A172 (cell line): ENCODE measurements at places on chromosomes 11 and 22. TPM values are rescaled to one million over a fixed set of nuclear protein-coding genes. Genes with fewer than 3 reads are reported as not detected.

- no peak for DNase-seq
Measured at GRCh38 chr22:29199702-29200400, 5.8 kb upstream of the EMID1 start.

SLC22A6 gene
- total RNA-seq: not detected in 2 replicates

DNA sequence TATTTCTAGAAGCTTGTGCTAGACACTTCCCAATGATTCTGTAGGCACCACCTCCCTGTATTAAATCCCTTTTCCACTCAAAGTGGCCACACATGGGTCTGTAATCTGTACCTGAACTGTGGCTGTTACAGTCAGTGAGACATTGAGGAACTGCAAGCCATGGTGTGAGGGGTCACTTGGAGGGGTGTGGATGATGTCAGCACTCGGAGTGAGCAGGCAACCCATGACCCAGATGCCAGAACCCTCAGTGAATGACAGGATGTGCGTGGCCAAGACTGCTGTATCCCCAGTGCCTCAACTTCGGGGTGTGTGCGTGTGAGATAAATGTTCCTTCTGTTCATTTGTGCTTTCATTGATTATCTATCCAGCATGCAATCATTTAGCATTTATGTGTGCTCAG is 14.7 kb upstream of the SHANK3 start:
- no peak for DNase-seq

DNA sequence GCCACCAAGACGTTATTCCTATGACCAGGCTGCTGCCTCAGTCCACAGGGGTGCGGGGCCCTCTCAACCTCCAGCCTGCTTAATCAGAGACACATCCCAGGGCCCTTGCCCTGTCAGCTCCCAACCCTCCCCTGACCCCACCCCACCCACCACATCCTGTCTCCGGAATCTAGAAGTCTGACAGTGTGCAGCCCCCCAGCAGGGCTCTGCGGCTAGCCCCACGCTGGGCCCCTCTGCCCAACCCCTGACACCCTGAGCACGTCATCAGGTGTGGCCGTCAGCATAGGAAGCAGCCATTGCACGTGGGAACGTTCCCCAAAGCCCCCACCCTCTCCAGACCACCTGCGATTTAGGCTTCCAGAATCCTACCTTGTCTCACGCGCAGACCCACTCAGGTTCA is 34.3 kb upstream of the IGSF9B start:
- peak; percentile 4 for DNase-seq

DNA sequence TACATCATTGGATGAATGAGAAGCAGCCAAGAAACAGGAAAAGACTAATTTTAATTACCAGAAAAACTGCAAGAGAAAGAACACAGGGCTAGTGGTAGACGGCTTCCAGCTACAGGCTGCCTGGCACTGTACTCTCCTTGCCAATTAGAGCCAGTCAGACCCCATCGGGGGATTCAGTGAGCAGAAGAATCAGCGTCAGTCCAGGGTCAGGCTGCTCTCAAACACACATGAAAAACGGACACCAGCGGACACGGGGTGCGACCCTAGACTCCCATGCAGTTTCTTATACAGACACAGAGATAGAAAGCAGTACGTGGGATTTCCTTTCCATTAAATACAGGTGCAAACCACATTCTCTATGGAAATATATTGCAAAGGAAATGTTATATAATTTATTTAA is 1.1 kb upstream of the CNTN5 start:
- no peak for DNase-seq

DNA sequence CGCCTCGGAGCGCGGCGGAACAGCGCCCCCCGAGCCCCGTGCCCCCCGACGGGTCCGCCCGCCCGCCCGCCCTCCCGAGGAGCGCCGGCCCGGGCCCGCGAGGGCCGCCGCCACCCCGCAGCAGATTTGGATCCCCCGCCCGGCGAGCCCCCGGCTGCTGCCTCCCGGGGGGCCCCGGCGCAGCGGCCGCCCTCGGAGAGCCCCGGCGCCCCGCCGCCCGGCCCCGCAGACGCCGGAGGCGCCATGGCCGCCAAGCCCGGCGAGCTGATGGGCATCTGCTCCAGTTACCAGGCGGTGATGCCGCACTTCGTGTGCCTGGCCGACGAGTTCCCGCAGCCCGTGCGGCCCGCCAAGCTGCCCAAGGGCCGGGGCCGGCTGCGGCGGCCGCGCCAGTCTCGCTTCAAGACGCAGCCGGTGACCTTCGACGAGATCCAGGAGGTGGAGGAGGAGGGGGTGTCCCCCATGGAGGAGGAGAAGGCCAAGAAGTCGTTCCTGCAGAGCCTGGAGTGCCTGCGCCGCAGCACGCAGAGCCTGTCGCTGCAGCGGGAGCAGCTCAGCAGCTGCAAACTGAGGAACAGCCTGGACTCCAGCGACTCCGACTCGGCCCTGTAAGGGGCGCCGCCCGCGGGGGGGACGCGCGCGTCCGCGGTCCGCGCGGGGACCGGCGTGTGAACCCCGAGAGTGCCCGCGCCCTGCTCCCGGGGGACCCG is 380 bp downstream of the C11orf96 start:
- no peak for DNase-seq

GVQW3 gene
- 1.1 and 2.1 TPM in 2 replicates for total RNA-seq

DNA sequence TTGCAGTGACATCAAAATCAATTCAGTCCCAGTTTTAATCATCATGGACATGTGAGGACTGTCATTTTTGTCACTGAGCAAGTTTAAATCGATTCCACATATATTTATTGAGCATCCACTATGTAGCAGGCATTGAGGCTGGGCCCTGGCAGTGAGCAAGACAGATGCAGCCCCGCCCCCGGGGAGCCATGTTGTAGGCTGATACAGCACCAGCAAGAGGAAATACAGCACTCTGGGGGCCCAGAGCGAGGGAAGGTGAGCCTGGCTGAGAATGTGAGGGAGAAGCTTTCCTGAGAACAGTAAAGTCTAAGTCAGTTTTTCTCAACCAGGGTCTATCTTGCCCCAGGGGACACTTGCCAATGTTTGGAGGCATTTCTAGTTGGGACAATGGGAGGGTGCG is 108.6 kb upstream of the ASPHD2 start:
- DNase-seq: no peak

CARD10 gene
- total RNA-seq: 20.4 and 41.0 TPM in 2 replicates

GRCh38 chr11:13051257-13051656 is 42.1 kb downstream of the RASSF10 start:
- no peak for DNase-seq

GLB1L2 gene
- 4.7 and 6.0 TPM in 2 replicates for total RNA-seq
